HEK293T (cell line): ENCODE measurements at places on chromosomes 2 and 18.

GRCh38 chr2:23492921-23493320 is 107.9 kb downstream of the KLHL29 start:
- DNase-seq, result no peak

DNA sequence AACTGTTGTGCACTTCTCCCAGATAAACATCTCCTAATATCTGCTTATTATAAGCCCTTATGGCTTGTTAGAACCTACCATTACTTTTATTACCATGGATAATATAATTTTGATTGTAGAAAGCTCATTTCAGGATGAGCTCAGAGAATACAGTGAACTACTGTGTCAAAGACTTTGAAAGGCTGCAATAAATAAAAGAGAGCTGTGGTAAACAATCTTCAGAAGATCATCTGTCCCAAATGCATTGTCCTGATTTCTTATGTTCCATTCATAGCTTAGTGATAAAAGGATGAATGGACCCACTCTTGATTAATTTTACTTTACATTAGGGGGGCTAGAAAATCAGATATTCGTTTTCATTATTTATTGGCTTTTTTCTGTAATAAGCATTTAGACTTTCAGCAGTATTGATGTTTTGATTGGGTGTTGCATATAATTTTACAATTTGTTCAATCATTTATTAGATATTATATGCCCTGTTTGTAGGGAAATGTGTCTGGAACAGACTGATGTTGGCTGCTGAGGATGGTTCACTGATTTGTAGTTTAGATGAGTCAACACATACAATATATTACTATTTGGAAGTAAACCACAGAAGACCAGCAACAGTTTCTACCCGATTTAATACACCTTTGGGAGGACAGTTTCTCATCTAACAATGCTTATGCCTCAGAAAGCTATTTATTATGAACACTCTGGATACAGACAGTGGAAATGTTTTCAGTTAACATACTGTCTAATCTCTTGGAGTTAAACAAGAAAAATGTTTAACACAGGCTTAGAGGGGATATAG is 147.2 kb downstream of the TMEFF2 start:
- DNase-seq, result no peak

DNA sequence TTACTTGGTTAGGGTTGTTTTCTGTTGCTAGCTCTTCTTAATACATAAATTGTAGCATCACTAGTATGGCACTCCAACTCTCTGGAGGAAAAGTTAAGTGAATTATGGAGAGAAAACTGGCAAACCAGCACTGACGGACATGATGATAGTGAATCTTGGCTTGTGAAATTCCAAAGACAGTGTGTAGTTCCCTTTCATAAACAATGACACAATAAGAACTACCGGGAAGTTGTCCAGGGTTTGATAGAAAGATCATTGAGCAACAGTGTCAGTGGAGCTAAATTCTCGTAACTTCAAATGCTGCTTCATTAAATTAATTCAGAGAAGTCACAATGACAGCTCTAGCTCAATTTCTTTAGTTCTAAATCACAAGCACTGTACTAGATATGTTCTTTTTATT is 66.5 kb downstream of the RIT2 start:
- no peak for DNase-seq

- DNase-seq, result no peak
Observed at GRCh38 chr2:16630463-16630862, 35.2 kb downstream of the CYRIA start.

DNA sequence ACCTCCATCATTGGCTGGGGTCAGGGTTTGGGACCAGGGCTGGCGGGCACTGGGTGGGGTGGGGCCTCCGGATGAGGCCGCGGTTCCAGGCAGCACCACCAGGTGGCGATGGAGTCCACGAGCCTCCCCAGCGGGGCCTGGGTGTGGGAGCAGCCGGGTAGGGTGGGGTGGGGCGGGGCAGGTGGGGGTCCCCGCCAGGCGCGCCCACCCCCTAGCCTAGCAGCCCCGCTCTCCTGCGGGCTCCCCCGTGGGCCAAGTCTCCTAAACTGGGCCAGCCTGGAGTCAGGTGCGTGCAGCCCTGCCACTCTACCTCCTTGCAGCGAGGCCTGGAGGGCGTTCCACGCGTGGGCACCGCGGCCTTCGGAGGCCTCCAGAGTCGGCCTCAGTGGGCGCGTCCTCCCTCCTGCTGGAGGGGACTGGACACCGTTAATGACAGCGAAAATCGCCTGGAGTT is 187.5 kb downstream of the TWIST2 start:
- DNase-seq, result peak; percentile 83
